ENCODE measurements at places on chromosomes 3 and 15. TPM values are rescaled to one million over a fixed set of nuclear protein-coding genes. Genes with fewer than 3 reads are reported as not detected.

DNA sequence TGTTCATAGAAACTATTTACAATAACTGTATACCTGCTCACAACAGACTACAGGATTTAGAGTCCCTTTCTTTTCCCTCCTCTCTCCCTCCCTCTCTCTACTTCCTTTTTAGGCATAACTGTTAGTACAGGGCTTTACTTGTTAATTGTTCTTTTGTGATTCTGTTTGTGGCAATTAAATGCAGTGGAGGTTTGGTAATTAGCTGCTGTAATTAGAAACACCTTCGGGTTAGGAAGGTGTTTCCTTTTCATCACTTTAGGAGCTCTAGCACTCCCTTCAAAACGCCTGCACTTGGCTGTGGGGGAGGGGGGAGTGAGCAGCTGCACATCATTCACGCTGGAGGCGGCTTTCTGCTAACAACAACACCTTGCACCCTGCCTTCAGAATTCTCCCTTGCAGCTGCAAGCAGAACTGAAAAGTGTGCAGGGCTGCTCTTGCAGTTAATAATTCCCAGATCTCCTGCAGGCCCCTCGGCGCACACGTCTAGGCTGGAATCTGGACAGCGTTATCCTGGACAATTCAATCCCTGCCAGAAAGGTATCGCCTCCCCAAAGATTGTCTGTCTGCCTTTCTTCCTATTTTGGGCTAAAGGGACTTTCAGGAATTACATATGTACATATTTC lies 242.6 kb upstream of the RGMA start:
- no peak for DNase-seq

Gene VIPR1
- 184 TPM for total RNA-seq

GRCh38 chr3:190562866-190563510 lies 49.1 kb downstream of the IL1RAP start:
- no peak for DNase-seq

Gene LAMB2
- total RNA-seq, result 489 TPM

Gene MYNN
- 14.6 TPM for total RNA-seq

Gene USP4
- 69.6 TPM for total RNA-seq

Data from upper lobe of right lung (tissue), 1 donor.